ENCODE measurements at places on chromosomes 16 and 17. TPM values are rescaled to one million over a fixed set of nuclear protein-coding genes. Genes with fewer than 3 reads are reported as not detected.

DNA sequence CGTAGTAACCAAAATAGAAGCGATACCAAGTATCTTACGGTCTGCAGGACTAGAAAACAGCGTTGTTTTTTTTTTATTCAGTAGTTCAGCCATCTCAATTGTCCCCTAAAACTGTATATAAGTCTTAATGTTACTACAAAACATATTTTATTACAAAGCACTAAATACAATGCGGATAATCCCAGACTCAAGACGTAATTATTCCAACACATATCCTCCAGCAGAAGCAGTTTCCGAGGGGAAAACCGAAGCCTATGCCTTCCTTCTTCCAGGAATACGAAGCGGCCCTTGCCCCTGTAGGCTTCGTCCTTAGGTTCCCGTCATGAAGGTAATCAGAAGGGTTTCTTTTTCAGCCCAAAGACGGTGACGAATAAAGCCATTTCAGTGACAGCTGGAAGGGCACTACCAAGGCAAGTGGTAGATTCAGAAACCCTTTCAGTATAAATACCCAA lies 2.3 kb downstream of the TMEM107 start:
- DNase-seq, result no peak

GRCh38 chr17:39405436-39405835 lies 4.0 kb upstream of the FBXL20 start:
- no peak for DNase-seq

DNA sequence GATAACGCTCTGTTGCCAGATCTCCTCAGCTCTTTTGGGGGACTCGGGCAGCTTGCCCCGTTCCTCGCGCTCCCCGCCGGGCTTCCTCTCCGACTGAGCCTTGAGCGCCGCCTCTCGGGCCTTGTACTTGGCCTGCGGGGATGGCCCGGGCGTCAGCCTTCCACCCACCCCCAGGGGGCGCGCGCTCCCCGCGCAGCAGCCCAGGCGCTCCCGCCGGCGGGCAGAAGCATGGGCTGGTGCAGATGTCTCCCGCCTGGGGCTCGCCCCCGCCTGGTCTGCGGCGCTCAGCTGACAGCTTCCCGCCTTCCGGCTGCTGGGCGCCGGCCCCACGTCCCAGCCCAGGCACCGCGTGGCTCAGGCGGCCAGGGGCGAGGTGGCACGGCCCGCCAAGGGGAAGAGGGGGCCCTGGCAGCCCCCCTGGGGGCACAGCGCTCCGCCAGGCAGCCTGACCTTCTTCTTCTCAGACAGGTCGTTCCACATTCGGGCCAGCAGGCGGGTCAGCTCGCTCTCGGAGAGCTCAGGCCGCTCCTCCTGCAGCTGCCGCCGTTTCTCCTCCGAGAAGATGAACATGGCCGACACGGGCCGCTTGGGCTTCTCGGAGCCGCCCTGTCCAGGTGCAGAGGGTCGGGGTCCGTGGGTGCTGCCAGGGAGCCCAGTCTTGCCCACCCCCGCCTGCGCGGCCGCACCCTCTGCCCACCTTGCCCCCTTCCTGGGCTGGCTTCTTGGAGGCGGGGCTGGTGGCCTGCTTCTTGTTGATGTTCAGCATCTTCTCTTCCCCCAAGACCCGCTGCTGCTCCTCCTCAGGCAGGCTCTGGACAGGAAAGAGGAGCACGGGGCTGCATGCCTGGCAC lies 8.9 kb downstream of the UBTF start:
- peak; percentile 61 for DNase-seq

- DNase-seq, result peak; percentile 15
Measured at GRCh38 chr16:56451753-56452689, 667 bp downstream of the OGFOD1 start.

DNA sequence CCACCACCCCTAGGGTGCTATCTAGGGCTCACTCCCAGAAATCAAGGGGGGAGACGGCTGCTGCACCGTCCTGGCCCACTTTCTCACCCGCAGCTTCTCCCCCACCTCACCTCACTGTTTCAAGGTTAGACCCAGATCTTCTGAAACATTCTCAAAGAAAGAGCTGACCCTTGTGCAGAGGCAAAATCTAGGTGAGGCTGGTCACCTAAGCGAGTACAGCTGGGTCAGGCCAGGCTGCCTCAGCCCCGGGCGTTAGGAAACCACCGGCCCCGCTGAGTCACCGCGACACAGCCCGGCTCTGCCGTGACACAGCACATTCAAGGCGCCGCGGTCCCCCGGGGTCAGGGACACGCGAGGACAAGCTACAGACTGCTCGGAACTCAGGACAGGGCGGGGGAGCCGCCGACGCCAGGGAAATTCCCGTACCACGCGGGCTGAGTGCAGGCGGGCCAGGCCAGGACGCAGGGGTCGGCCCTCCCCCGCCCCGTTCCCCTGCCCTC lies 27.1 kb downstream of the GNPTG start:
- DNase-seq, result peak; percentile 85

DNA sequence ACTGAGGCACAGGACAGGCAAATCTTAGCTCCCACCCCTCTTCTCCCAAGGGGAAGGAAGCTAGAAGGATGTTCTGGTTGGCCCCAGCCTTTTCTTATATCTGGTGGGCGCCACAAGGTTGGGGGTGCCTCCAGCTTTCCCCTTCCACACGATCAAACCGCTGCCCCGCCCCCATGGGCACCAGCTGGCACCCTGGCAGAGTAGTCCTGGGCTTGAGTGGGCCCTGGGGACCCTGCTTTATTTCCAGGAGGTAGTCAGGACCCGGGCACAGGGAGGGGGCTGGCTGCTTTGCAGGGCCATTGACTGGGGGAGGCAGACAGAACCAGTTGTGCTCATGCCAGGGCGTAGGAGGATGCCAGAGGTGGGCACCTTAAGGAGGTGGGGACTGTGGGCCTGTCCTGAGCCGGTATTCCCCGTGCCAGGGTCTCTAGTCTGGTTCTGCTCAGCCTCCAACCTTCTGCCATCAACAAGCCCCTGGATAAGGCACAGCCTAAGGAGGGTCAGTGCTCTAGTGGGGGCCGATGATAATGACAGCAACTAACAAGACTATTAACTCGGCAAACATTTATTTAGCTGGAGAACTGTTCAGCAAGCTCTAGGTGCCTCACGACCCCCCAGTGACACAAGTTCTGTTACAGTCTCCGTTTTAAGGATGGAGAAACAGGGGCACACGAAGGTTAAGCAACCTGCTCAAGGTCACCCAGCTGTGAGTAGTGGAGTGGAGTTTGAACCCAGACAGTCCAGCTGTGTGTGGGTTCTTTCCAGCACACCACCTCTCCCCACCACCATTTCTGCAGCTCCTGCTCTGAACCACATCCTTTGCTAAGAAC lies 7.6 kb upstream of the PPP1R1B start:
- DNase-seq, result no peak

GRCh38 chr16:77299395-77299794 lies 100.2 kb downstream of the SYCE1L start:
- no peak for DNase-seq

- DNase-seq, result no peak
Measured at GRCh38 chr17:57514614-57515013, 230.5 kb downstream of the CCDC182 start.

DNA sequence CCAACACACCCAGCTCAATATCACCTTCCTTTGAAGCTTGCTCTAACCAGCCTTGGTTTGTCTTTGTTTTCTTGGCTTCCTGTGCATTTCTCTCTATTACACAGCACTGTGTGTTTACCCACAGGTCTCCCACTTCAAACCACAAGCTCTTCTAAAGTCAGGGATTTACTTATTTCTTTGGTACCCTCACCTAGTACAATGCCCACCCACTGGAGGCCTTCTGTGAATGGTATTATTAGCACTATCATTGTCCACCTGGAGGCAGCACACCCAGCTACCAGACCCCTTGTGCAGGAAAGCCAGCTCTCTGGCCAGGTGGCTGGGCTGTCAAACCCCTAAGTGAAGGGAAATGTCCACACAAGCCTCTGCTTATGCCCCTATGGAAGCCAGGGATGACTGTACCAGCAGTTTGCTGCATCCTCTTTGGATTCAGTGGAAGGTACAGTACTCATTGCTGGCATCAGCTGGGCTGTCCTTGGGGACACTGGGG lies 9.4 kb upstream of the TOP2A start:
- DNase-seq, result no peak

DNA sequence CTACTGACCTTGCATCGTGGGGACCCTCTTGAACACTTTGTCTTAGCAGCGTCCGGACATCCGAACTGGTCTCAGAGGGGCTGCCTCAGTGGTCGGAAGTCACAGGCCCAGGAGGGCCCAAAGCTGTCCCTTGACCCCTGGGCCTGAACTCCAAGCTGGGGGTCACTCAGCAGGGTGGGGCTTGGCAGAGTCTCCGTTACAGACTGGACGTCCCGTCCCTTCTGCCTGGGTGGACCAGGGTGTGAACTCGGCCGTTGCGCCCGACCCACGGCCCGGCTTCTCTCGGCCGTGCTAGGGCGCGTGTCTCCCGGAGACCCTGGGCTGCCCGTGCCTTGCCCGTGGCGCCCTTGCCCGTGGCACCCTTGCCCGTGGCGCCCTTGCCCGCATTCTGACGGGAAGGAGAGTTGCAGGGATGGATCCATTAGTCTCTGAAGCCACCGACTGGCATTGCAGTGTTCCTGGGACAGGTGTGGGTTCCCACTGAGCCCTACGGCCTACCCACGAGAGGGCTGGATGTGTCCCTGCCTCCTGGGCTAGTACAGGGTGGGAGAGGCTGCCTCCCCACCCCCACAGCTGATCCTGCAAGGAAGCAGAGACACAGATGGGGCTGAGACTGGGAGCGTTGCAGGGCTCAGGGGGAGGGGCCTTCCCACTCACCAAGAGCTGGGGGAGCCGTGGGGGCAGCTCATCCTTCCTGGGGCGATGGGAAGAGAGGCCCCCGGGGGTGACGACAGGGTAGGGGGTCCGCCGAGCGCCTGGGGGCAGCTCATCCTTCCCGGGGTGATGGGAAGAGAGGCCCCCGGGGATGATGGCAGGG lies 4.9 kb downstream of the CACNA1H start:
- no peak for DNase-seq

The SLFN13 gene
- 28.9 TPM for total RNA-seq

The PRDM7 gene
- not detected for total RNA-seq

The MT1G gene
- total RNA-seq, result not detected

The KRTAP9-2 gene
- not detected for total RNA-seq

The CRHR1 gene
- not detected for total RNA-seq

Measured in thoracic aorta (tissue), 2 donors.